Uterus (tissue), 4 donors: ENCODE measurements at places on chromosomes 7 and 10. TPM values are rescaled to one million over a fixed set of nuclear protein-coding genes. Genes with fewer than 3 reads are reported as not detected.

- no peak overlapping the region for H3K4me3 ChIP-seq
- no peaks in the 10 kb centered on the region for H3K36me3 ChIP-seq
- H3K27ac ChIP-seq: no peak overlapping the region
- no peaks in the 10 kb centered on the region for H3K4me1 ChIP-seq
- DNase-seq: no peak
Measured at GRCh38 chr7:45238806-45239205, 81.2 kb downstream of the RAMP3 start.

- no peak overlapping the region for H3K4me3 ChIP-seq
- no peak for DNase-seq
- H3K27ac ChIP-seq: no peak overlapping the region
- no peaks in the 10 kb centered on the region for H3K27me3 ChIP-seq
- no peaks in the 10 kb centered on the region for H3K36me3 ChIP-seq
Measured at GRCh38 chr10:91287912-91288311, 67.4 kb downstream of the PCGF5 start.

DNA sequence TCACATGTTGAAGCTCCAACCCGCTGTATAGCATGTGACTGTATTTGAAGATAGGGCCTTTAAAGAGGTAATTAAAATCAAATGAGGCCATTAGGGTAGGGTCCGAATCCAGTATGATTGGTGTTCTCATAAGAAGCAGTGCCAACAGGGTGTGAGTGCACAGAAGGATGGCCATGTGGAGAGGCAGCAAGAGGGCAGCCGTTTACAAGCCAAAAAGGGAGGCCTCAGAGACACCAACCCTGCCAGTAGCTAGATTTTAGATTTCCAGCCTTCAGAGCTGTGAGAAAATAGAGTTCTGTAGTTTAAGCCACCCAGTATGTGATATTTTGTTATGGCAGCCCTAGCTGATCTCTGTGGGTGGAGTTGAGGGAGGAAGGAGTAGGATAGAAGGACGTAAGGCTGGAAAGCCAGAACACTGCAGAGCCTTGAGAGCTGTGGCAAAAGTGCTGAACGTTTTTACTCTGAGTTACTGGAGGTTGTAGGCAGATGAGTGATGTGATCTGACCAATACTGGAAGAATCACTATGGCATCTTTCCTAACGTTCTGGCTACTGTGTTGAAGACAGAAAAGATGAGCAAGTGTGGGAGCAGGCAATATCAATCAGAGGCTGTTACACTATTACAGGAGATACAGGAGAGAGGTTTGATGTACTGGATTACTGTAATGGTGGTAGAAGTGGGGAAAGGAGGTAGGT, 334.9 kb downstream of the ELMO1 start:
- H3K27ac ChIP-seq: no peak overlapping the region
- no peaks in the 10 kb centered on the region for H3K36me3 ChIP-seq
- no peaks in the 10 kb centered on the region for H3K27me3 ChIP-seq

- no peaks in the 10 kb centered on the region for H3K4me1 ChIP-seq
- no peaks in the 10 kb centered on the region for H3K27me3 ChIP-seq
- H3K27ac ChIP-seq: no peak overlapping the region
- no peaks in the 10 kb centered on the region for H3K36me3 ChIP-seq
- no peak for DNase-seq
Measured at GRCh38 chr10:130026670-130027456, 62.8 kb upstream of the EBF3 start.

GRCh38 chr7:98668255-98668654, 51.2 kb downstream of the NPTX2 start:
- H3K4me1 ChIP-seq: no peaks in the 10 kb centered on the region
- no peak overlapping the region for H3K27ac ChIP-seq
- no peak for DNase-seq

- no peaks in the 10 kb centered on the region for H3K4me1 ChIP-seq
- no peak overlapping the region for H3K27ac ChIP-seq
Measured at GRCh38 chr10:115606741-115607140, 513.6 kb downstream of the ATRNL1 start.

DNA sequence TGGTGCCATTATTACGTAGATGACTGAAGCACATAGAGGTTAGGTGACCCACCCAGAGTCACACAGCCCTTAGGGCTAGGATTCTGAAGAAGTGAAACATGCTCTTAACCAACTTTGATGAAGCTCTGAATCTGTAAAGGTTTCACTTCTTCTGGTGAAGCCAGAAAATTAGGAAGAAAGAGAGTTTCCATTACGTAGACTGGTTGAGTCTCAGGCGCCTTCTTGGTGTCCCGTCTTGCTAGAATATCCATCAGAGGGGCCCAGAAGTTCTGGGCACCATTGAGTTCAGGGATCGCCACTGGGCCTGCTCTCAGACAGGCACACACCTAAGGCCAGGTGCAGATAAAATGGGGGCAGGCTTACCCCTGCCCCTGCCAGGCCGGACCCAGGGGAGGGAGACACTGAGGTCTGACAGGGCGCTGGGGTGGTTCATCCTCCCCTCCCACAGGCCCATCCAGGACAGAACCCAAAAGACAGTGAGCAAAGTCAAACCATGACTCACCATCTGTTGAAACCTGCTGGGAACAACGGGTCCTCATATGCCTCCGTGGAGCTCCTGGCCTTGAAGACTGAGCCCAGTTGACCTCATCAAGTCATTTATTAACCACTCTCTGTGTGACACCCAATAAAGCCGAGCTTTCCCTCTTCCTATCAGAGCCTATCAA, 33.2 kb downstream of the DRGX start:
- no peak overlapping the region for H3K27ac ChIP-seq
- H3K36me3 ChIP-seq: no peaks in the 10 kb centered on the region
- DNase-seq: no peak
- H3K27me3 ChIP-seq: no peaks in the 10 kb centered on the region
- no peak overlapping the region for H3K4me3 ChIP-seq

GRCh38 chr7:2709553-2710285, 21.7 kb downstream of the AMZ1 start:
- no peaks in the 10 kb centered on the region for H3K4me1 ChIP-seq
- no peak overlapping the region for H3K4me3 ChIP-seq
- H3K36me3 ChIP-seq: no peaks in the 10 kb centered on the region
- DNase-seq: peak; percentile 57
- H3K27me3 ChIP-seq: no peaks in the 10 kb centered on the region
- no peak overlapping the region for H3K27ac ChIP-seq

GRCh38 chr7:18330548-18330947, 165.0 kb upstream of the HDAC9 start:
- H3K4me1 ChIP-seq: no peaks in the 10 kb centered on the region
- H3K36me3 ChIP-seq: no peaks in the 10 kb centered on the region
- no peak overlapping the region for H3K4me3 ChIP-seq

DNA sequence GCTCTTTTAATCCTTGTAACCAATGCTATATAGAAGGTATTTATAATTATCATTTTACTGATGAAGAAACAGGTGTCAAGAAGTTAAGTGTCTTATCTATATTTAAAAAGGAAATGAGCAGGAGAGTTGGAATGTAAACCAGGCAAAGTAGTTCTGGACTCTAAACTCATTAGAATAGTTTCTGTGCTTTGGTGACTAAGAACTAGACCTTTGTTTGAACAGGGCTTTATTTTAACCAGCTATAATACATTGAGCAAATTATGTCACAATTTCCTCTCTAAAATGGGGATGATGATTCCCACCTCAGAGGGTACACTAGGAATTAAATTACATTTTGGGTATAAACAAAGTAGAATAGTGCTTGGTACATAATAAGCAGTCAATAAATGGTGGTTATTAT, 236.0 kb downstream of the MAGI2 start:
- H3K4me3 ChIP-seq: no peak overlapping the region
- H3K36me3 ChIP-seq: no peaks in the 10 kb centered on the region
- no peak for DNase-seq
- no peak overlapping the region for H3K27ac ChIP-seq

DNA sequence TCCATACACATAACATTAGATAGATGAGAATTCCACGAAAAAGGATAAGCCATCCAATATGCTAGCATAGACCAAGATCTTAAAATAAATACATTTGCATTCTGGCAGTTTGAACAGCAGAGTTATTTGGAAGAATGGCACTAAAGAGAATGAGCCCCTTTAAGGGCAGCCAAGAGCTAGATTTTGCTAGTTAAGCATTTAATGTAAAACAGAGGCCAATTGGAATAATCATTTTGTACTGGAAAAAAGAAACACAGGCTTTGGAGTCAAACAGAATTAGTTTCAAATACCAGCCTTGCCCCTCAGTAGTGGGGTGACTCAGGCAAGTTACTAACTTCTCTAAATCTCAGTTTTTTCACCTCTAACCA, 56.2 kb downstream of the LRRTM3 start:
- DNase-seq: no peak
- no peak overlapping the region for H3K27ac ChIP-seq
- no peaks in the 10 kb centered on the region for H3K36me3 ChIP-seq
- H3K27me3 ChIP-seq: no peaks in the 10 kb centered on the region
- H3K4me3 ChIP-seq: no peak overlapping the region

GRCh38 chr10:87547734-87548311, 43.1 kb downstream of the MINPP1 start:
- no peaks in the 10 kb centered on the region for H3K4me1 ChIP-seq
- H3K27ac ChIP-seq: peak overlapping the region; percentile 26
- no peaks in the 10 kb centered on the region for H3K27me3 ChIP-seq

GRCh38 chr7:16647435-16647960, 1.5 kb downstream of the BZW2 start:
- no peak for DNase-seq
- H3K27me3 ChIP-seq: no peaks in the 10 kb centered on the region
- no peaks in the 10 kb centered on the region for H3K4me1 ChIP-seq
- no peak overlapping the region for H3K4me3 ChIP-seq
- no peaks in the 10 kb centered on the region for H3K36me3 ChIP-seq

GRCh38 chr10:69397972-69398371, 18.7 kb downstream of the TACR2 start:
- no peaks in the 10 kb centered on the region for H3K36me3 ChIP-seq
- peak overlapping the region; percentile 69 for H3K27ac ChIP-seq
- H3K4me3 ChIP-seq: no peak overlapping the region
- DNase-seq: no peak

DNA sequence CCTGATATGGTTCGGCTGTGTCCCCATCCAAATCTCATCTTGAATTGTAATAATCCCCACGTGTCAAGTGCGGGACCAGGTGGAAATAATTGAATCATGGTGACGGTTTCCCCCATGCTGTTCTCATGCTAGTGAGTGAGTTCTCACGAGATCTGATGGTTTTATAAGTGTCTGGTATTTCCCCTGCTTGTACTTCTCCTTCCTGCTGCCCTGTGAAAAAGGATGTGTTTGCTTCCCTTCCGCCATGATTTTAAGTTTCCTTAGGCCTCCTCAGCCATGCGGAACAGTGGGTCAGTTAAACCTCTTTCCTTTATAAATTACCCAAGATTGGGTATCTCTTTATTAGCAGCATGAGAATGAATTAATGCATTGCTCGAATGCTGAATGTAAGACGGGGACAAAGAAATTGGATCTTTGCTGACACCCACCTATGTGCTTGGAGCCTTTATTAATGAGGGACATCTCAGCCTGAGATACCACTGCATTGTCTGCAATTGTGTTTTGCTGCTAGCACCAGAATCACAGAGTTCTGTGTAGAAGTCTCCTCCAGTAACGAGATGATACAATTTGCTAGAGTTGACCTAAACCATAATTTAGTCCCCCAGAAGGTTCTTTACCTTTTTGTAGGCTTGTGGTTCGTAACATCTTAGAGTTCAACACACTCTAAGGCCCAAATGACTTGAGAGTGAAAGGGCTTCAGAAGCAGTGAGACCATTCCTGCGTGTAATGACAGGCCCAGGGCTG, 28.6 kb downstream of the SLC35B4 start:
- no peak overlapping the region for H3K27ac ChIP-seq
- no peaks in the 10 kb centered on the region for H3K27me3 ChIP-seq
- H3K4me3 ChIP-seq: no peak overlapping the region
- no peaks in the 10 kb centered on the region for H3K36me3 ChIP-seq
- H3K4me1 ChIP-seq: peaks cover 5% of the 10 kb centered on the region
- DNase-seq: no peak

- no peak overlapping the region for H3K27ac ChIP-seq
- H3K36me3 ChIP-seq: no peaks in the 10 kb centered on the region
- H3K4me1 ChIP-seq: no peaks in the 10 kb centered on the region
- no peaks in the 10 kb centered on the region for H3K27me3 ChIP-seq
Measured at GRCh38 chr7:89554209-89554608, 600.1 kb upstream of the STEAP1 start.

GRCh38 chr10:102246261-102246660, 929 bp downstream of the GBF1 start:
- H3K27ac ChIP-seq: peak overlapping the region; percentile 87
- H3K36me3 ChIP-seq: no peaks in the 10 kb centered on the region
- no peaks in the 10 kb centered on the region for H3K27me3 ChIP-seq
- peaks cover 11% of the 10 kb centered on the region for H3K4me1 ChIP-seq
- DNase-seq: no peak
- H3K4me3 ChIP-seq: peak overlapping the region; percentile 95

- no peak for DNase-seq
- peak overlapping the region; percentile 41 for H3K4me3 ChIP-seq
- no peaks in the 10 kb centered on the region for H3K27me3 ChIP-seq
- no peaks in the 10 kb centered on the region for H3K4me1 ChIP-seq
- H3K36me3 ChIP-seq: no peaks in the 10 kb centered on the region
Measured at GRCh38 chr7:45919993-45920459, 1.0 kb downstream of the IGFBP3 start.

DNA sequence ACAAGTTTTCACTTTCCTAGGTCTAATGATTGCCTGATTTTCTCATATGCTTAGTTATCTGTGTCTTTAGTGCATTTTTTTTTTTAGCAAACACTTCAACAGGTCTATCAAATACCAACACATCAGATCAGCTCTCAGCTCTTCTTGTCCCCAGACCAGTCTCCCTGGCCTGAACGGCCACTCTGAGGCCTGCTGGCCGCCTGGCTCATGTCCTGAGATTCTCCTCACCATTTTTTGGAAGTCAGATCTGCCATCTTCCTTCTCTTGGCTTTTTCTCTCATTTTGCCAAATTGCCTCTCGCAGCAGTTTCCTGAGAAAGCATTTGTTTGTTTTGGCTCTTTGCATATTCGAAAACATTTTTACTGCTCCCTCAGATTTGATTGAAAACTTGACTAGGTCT, 29.3 kb downstream of the PPP2R2D start:
- no peaks in the 10 kb centered on the region for H3K4me1 ChIP-seq
- no peak overlapping the region for H3K27ac ChIP-seq
- H3K4me3 ChIP-seq: no peak overlapping the region
- no peaks in the 10 kb centered on the region for H3K36me3 ChIP-seq

Gene RARRES2
- total RNA-seq: 214 TPM

Gene TLX1
- total RNA-seq: not detected

Gene UCN3
- not detected for total RNA-seq

Gene HOGA1
- total RNA-seq: 1.2 TPM

Gene SPDYE8
- not detected for total RNA-seq

Gene CALHM2
- total RNA-seq: 98.7 TPM

Gene IFIT1B
- not detected for total RNA-seq

Gene GJC3
- total RNA-seq: 0.79 TPM

Gene SEC61A2
- total RNA-seq: 3.8 TPM

Gene ANK3
- total RNA-seq: 34.8 TPM
